ENCODE measurements at places on chromosomes 2 and 18. TPM values are rescaled to one million over a fixed set of nuclear protein-coding genes. Genes with fewer than 3 reads are reported as not detected.

Gene MROH2A
- total RNA-seq, result not detected

Gene SERPINB10
- not detected for total RNA-seq

Gene RNF103
- 21.4 TPM for total RNA-seq

Gene CTAGE1
- 0.12 TPM for total RNA-seq

GRCh38 chr2:188051706-188052105, 240.0 kb upstream of the GULP1 start:
- DNase-seq, result no peak

DNA sequence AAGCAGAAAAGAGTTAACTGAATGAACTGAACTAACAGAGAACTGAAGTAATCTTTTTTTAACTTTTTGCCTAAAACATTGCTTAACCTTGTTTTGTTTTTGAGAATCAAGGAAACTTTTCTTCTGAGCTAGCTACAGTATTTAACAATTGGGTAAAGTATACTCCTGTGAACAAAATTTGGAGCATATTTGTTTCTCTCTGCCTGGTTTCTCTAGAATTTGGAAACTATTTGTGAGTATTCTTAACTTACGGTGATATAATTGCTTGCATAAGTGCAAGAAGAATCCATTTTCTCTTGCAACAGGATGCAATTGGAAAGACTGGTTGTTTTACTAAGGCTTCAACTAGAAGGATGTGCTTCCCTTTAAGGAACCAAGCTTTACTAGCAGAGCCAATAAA, 65.9 kb upstream of the FAM98A start:
- DNase-seq, result no peak

GRCh38 chr2:133293544-133294353, 274.5 kb downstream of the NCKAP5 start:
- DNase-seq, result no peak

GRCh38 chr2:140734992-140735391, 1395.8 kb downstream of the LRP1B start:
- DNase-seq, result no peak
